ENCODE measurements at places on chromosomes 6 and 20. TPM values are rescaled to one million over a fixed set of nuclear protein-coding genes. Genes with fewer than 3 reads are reported as not detected.
A peak's percentile ranks its signal among the peaks of the same experiment; 100 is the strongest.

DNA sequence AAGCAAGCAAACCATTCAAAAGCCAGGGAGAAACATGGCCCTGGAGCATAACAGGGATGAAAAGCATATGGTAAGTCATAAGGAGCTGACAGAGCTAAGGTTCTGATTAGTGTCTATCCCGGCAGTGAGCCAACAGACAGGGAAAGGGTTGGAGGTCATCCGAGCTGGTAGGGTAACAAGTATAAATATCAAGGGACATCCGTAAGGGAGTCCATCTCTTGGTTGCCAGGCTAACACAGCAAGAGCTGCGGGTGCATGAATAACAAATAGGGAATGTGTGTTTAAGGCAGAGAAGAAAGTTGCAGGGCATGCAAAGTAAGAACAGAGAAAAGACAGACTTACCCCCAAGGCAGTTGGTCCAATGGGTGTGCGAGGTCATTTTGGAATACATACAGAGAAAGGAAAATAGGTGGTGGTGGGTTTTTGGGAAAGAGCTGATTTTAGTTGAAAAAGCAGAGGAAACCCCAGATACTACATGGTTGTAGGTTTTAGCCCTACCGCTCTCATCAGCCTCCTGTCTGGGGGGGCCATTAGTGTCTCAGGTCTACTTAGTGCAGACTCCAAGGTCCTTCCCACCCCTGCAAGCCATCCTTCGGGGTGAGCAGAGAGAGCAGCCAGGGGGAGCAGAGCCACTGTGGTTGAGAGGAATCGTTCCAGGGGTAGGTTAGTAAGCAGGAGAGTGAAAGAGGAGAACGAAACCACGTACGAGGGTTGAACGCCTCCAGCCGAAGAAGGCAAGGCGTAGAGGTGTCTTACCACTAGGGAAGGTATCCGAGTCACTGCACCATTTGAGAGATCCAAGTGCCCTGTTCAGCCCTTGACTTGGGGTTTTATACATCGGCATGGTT lies at the start of gene ERVFRD-1:
ERVFRD-1 (minus strand) TSS at position 805 of the 848 bp plus-strand sequence. CDS start 6,415 bp downstream, outside the sequence.
- no peak for DNase-seq

The BMP6 gene
- 0.89 TPM for total RNA-seq

DNA sequence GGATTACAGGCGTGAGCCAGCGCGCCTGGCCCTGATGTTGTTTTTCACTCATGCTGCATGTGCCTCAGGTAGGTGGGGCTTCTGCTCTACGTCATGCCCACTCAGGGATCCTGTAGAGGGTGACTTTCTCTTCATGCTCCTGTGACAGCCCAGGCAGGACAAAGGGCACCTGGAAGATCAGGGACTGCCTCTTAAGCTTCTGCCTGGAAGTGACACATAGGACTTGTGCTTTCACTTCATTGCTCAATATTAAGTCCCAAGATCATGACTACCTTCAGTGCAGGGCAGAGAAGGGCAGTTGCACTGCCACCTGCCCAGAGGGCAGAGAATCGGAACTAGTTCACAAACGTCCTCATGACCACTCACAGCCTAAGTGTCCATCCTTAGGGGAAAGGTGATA lies 249.5 kb upstream of the SULF2 start:
- DNase-seq = no peak

- peak; percentile 43 for DNase-seq
Observed at GRCh38 chr20:5658912-5659345, 91.3 kb upstream of the SHLD1 start.

DNA sequence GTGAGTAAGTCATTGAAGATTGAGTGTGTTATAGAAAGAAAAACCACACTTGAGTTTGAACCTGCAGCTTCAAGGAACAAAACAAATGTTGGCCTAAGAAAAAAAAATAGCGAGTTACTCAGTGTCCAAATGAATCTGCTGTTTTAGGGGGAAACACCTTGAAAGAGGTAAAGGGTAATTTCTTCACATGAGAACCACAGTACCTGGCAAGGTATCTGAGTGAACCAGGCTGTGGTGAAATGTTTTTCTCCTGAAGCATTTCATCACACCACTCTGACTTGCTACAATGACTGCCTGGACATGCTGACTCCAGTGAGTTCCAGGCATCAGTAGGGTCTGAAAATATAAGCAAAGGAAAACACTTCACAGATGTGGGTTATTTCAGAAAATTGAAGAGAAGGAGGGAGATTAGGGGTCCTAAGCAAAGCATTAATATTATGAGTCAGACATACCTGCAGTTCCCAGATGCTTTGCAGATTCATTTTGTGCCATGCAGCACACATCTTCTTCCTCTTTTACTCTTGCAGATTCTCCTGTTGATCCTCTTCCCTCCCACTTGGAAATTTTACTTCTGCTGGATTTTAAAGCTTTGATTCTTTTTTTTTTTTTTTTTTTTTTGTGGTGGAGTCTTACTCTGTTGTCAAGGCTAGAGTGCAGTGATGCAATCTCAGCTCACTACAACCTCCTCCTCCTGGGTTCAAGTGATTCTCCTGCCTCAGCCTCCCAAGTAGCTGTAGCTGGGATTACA lies 206.2 kb upstream of the SGK1 start:
- no peak for DNase-seq

DNA sequence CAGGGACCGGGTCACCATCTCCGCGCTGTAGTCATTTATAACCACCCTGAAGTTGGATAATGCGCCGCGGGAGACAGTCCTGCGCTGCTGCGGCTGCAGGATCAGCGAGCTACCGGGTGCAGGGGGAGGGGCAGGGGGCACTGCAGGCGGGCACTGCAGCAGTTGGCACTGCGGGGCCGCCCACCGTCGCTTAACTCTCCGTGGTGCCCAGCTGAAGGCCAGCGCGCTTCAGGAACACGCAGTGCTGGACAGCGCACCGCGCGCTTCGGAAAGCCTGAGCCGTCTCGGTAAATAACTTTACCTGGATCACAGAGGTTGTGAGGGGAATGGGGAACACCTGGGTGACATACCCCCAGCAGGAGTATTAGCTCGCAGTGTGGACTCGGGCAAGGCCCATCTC lies 12.4 kb upstream of the LRFN2 start:
- DNase-seq = no peak

The BPIFA1 gene
- total RNA-seq = not detected

DNA sequence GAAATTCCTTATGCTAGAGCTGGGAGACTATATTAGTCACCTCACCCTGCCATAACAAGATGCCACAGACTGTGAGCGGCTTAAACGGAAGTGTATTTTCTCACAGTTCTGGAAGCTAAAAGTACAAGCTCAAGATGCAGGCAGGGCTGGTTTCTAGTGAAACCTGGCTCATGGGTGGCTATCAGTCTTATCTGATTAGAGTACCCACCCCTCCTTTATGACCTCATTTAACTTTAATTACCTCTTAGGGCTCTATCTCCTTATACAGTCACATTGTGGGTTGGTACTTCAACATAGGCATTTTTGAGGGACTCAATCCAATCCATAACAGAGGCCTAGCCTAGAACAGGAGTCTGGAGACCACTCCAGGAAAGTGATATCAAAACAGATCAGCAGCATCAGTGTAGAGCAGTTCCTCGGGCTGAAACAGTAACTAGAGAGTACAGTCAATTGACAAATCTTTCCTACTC lies 2.3 kb upstream of the SNRNP48 start:
- no peak for DNase-seq

- no peak for DNase-seq
Observed at GRCh38 chr20:63347081-63347741, 13.9 kb downstream of the CHRNA4 start.

The EEF1A2 gene
- 18.0 TPM for total RNA-seq

GRCh38 chr6:143370812-143371370 lies 79.6 kb downstream of the ADAT2 start:
- DNase-seq = no peak

GRCh38 chr20:33181482-33182093 lies 13.6 kb downstream of the BPIFA2 start:
- DNase-seq = no peak

DNA sequence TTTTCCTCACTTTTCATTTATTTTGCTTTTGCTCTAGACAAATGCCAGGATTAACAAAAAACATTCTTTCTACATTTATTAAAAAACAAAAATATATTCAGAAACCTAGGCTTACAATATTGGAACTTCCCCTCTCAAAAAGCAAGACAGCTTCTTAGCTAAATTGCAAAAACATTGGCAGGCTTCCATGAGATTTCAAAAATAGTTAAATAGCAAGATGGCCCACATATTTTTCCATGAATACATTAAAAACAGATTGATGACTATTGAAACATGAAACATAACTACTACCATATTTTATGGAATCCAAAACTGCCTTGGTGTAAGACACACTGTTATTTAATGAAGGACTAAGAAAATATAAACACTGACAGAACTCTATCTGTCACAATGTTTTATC lies 92.0 kb downstream of the LY86 start:
- DNase-seq = no peak

The SLC22A2 gene
- total RNA-seq = not detected

The RNF182 gene
- 8.1 TPM for total RNA-seq

DNA sequence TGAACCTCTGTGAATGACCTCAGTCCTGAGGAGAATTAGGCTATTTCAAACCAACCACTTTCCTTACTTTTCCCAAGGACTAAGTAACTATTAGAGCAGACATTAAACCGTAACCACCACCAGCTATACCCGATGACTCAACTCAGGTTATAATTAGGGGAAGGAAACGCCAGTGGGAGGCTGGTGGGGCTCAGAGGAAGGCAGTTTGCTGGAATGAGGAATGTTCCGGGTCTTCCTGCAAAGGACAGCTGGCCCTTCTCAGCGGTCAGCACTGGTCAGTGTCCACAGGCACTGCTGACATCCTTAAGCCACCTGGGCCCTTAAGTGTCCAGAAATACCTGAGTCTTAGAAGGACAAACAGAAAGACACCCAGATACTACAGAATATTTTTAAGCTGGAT lies 515.2 kb downstream of the MAFB start:
- no peak for DNase-seq

- DNase-seq = no peak
Observed at GRCh38 chr20:5170341-5170740, 43.5 kb downstream of the CDS2 start.

The OPN5 gene
- not detected for total RNA-seq
